ENCODE measurements at places on chromosomes 7 and 10.

GRCh38 chr7:158406801-158407200, 180.8 kb downstream of the PTPRN2 start:
- DNase-seq = no peak

- no peak for DNase-seq
These were observed 139.1 kb upstream of the SORCS3 start for GRCh38 chr10:104501864-104502579.

GRCh38 chr7:19772841-19773760, at the start of gene TMEM196:
Gene TMEM196 (minus strand): TSS chr7:19773617. CDS start chr7:19772696, 921 bp downstream.
- DNase-seq = no peak

GRCh38 chr7:122532406-122533269, 166.3 kb downstream of the RNF133 start:
- no peak for DNase-seq

- DNase-seq = no peak
These were observed 98.0 kb downstream of the NPSR1 start for GRCh38 chr7:34756025-34756437.

DNA sequence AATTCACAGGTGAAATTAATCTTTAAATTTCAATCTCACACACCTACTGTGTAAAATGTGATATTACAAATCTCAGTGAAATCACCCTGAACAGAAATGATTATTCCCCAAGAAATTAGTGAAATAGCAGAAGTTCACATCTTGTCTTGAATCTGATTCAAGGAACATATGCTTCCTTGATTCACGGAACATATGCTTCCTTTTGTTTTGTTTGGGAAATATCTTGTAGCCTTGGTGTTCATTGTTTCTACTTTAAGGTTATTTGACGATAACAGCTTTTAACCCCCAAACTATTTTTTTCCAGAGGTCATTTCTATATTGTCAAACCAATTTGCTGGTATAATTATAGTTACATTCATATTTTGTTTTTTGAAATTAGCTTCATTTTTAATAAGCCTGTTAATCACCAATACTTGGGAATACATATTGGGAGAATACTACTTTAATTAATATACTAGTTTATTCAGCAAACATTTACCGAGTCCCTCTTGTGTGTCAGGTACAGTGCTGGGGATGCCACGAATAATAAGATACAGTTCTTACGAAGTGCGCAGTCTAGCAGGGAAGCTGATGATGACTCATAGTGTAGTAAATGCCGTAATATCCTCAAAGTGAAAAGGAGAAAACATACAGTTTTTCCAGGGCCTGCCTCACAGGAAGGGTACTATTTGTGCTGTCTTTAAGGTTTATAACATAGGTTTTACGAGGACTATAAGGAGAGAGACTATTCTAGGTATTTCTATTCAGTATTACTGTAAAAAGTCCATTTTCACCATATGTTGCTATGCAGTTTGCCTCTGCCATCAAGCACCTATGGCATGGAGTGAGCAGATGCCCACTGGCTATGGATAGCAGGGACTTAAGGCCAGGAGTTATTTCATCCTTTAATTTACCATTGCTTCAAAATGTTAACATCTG, 32.5 kb downstream of the PRKAR2B start:
- DNase-seq = no peak

GRCh38 chr10:63246356-63246755, 113.2 kb downstream of the NRBF2 start:
- no peak for DNase-seq

GRCh38 chr7:13017881-13018280, 330.4 kb downstream of the ARL4A start:
- DNase-seq = no peak

DNA sequence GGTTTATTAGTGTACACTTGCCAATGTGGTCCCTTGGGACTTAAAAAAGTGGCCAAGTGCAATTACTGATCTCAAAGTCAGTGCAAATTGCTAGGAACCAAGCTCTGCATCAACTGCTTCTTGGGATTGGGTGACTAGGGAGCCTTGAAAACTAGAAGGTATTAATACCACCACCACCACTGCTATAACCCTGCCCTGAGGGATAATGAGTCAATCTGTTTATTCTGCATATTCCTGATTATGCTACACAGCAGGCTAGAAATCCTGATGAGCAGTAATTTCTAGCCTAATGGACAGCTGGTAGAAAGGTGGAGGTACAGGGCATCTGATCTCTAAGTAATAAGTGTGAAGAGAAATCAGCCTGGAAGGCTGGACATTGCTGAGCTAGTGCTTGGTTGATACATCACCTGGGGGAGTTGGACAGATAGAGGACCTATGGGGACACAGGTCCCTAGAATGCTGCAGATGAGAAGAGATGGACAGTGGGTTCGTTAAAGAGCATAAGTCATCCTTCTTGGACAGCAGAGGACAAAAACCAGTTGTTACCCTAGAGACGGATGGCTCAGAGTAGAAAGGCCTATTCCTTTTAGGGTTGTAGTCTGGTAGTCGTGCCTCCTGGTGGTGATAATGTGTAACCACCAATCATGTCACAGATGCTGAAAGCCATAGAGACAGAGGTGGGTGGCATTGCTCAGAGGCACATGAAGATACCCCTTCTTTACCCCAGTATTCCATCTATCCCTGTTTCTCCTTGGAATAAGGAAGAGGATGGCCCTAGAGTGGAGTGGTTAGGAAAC, 554.8 kb downstream of the SORCS1 start:
- DNase-seq = no peak

GRCh38 chr10:93115661-93116383, 42.1 kb downstream of the CYP26A1 start:
- DNase-seq = peak; percentile 46

DNA sequence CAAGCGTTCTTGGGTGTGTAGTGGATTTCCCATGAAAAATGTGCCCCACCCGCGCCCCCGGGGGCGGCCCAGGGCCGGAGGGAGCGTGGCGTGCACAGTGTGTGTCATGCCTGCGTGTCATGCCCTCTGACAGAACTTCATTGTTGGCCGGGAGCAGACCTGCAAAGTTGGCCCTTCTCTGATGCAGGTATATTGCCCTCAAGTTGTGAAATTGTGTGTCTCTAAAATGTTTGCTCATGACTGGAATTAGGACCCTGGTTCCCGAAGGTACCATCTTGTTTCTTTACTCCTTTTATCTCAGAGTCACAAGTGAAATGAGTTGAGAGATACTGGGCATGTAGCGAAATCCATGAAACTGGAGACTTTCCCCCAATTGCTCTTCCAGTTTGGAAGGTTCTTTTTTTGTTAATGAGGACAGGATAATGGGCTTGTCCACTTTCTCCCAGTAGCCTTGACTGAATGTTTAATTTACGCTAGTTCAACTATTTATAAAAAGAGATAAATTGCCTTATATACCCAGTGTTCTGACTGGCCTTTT, 26.2 kb downstream of the ADK start:
- peak; percentile 38 for DNase-seq

- DNase-seq = no peak
These were observed 193.1 kb downstream of the EBF3 start for GRCh38 chr10:129771024-129771423.

DNA sequence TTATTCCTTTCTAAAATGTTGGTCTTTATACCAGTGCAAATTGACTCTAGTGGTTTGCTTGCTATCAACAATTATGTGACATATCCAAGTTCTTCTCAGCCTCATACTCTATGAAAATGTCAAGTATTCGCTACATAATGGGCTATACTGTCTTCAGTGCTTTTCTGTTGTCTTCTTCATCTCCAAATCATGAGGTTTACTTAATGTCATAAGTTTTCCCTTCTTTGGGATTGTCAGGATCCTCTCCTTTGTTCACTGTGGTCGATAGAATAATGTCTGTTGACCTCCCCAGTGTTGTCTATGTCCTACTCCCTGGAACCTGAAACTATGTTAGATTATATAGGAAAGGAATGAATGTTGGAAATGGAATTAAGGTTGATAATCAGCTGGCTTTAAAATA, 16.4 kb upstream of the RALA start:
- DNase-seq = no peak

GRCh38 chr10:97226398-97226797, 40.6 kb upstream of the SLIT1 start:
- no peak for DNase-seq

GRCh38 chr7:108351729-108352131, 104.5 kb downstream of the NRCAM start:
- no peak for DNase-seq

- DNase-seq = no peak
These were observed 172.3 kb downstream of the AKR1D1 start for GRCh38 chr7:138248609-138249008.

GRCh38 chr7:36707465-36707864, 16.8 kb downstream of the AOAH start:
- DNase-seq = no peak

- no peak for DNase-seq
These were observed 286.6 kb downstream of the ANKRD7 start for GRCh38 chr7:118511146-118511545.

- DNase-seq = no peak
These were observed 26.1 kb downstream of the GNAT3 start for GRCh38 chr7:80485721-80486120.

DNA sequence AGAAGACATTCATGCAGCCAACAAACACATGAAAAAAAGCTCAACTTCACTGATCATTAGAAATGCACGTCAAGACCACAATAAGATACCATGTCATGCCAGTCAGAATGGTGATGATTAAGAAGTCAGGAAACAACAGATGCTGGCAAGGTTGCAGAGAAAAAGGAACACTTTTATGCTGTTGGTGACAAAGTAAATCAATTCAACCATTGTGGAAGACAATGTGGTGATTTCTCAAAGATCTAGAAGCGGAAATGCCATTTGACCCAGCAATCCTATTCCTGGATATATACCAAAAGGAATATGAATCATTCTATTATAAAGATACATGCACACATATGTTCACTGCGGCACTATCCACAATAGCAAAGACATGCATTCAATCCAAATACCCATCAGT, 77.6 kb downstream of the C10orf90 start:
- DNase-seq = no peak

DNA sequence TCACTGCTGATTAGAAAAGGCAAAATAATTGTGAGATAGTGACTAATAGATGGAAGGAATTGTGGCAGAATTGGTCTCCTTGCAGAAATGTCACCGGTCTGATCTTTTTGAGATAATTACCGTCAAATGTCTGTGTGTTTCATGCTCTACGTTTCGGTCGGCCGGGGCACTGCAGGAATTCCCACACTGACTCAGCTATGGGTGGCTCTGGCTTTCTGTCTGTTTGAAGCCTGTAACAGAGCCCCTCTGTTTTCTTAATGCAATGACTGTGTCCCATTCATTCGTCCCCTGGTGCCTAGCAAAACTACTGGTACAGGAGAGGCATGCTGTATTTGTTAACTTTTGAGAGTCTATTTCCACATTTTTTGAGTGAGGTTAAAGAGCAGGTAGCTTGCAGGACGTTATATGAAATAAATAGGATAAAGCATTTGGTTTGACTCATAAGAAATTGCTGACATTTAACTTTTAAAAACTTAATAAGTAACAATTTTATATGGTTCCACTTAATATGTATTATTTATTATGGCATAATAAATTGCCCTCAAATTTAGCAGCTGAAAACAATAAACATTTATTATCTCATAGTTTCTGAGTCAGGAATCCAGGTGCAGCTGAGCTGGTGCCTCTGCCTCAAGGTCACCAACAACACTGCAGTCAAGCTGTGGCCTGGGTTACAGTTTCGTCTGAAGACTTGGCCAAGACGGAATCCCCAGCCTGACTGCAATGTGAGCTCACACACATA, 53.3 kb upstream of the CTBP2 start:
- no peak for DNase-seq

GRCh38 chr7:11120068-11120664, 146.5 kb downstream of the PHF14 start:
- no peak for DNase-seq

DNA sequence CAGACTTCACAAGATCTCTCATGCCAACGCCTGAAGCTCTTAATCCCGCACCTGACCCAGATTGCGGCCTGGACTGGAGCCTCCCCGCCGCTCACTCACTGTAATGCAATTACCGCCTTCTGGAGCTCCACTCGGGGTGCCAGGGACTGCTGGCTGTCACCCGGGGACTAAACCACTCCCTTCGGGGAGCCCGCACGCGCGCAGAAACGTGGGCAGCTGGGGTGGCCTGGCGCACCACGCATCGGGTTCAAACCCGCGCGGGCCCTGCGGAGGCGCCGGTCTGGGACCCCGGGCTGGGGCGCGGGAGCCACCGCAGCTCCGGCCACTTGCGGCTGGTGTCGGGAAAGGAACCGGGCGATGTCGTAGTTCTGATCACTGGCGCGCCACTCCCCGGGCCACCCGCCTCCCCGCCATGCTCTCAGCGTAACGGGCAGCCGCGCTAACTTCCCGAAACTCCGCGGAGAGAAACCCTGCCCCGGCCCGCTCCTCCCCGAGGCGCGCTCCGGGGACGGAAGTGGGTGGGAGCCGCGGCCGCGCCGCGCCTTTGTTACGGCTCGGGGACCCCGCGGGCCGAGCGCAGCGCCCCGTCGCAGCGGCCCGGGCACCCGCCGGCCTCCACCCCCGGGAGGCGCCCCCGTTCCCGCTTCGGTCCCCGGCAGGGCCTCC, 100.3 kb upstream of the SVIL start:
- DNase-seq = peak; percentile 25

GRCh38 chr7:52273685-52274610, 761.5 kb upstream of the POM121L12 start:
- no peak for DNase-seq

DNA sequence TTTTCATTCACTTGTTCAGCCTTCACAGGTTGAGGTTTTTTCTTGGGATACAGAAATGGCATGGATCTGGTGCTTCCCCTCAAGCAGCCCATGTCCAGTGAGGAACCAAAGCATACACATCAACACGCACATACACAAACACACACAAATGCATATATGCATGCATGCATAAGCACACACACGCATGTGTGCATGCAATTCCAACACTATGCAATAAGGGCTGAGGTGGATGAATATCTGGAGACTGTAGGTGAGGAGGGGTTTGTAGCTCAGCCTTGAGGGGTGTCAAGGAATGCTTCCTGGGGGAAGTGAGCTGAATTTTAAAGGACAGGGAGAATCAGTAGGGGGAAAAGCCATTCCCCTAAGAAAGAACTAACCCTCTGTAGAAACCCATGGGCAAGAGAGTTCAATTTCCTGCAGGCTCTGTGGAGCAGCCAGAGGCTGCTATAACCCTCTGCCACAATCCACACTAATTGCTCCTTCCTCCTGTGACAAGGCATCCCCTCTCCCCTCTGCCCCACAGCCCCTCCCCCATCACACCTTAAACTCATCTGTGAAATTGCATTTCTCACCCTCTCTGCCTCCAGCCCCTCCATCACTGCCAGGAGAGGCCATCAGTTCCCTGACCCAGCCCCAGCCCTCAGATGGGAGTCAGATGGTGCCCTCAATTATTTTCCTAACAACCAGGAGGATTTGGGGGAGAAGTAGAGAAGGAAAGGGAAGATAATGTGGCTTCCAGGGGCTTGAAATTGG, 316.4 kb downstream of the RPS24 start:
- DNase-seq = no peak

- DNase-seq = peak; percentile 59
These were observed 67.5 kb downstream of the ATXN7L1 start for GRCh38 chr7:105808703-105809590.

Data from stimulated activated CD4-positive, alpha-beta T cell treated with anti-CD3 and anti-CD28 coated beads, Interleukin-15, amount 100 ng/mL, for 1 hour (primary cell).